ENCODE measurements at places on chromosomes 4 and X.

DNA sequence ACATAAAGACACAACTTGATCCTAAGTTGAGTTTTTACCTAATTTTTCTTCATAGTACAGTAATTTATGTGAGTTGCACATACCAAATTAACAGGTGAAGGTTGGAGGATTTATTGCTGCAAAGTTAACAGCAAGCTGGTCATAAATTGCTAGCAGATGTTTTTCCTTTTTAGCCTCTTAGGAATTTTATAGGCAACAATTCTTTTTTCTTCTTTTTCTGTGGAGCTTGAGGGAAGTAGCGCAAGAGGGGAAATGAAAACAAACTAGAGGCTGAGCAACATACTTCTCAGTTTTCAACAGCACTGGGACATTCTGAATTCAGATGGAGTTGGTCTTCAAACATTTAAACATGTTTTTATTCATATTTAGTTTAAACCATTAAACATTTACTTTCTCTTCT is 63.7 kb upstream of the TLR2 start:
- no peak for DNase-seq

DNA sequence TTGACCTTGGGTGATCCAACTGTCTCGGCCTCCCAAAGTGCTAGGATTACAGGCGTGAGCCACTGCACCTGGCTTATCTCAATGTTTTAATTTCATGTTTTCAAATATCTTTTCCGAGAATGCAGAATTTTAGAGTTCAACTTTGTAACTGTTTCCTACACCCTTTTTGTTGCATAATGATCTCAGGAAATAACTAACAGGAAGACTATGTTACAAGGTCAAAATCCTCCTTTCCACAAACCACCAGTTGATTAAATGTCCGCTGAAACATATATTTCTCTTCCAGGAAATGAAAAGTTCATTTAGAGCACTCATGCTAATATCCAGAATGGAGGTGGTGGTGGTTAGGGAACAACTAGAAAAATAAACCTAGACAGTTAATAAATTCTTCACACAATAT is 377.8 kb downstream of the PPP4R3C start:
- DNase-seq, result no peak

GRCh38 chrX:77977518-77977917 is 8.1 kb upstream of the PGAM4 start:
- DNase-seq, result no peak

DNA sequence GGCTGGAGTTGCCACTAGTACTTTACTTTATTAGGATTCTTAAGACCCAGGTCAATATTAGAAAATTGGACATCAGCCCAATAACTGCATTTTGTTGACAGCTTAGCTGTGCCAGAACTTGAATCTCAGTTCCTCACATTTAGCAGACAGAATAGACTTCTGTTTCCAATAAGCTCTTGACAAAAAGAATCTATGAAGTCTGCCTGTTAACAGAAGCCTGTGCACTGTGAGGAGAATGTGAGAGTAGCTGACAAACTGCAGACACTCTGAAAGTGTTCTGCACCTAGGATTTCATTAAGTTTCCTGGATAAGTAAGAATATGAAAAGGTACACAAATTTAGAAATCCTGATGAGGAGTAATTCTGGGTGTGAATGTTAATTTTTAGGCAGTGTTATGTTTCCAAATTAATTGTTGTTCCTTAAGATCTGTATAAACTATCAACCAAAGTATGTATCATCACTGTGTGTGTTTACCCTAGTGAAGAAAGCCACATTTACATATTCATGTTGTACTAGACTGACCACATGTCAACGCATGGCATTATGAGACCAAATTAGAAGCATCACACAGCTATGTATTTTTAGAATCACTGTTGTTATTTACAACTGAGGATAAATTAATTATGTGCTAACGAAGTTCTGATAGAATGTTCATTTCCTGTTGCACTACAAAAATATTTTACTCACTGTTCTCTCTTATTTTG is 756.4 kb upstream of the IGFBP7 start:
- DNase-seq, result no peak

GRCh38 chr4:176102414-176103063 is 36.9 kb downstream of the WDR17 start:
- no peak for DNase-seq

DNA sequence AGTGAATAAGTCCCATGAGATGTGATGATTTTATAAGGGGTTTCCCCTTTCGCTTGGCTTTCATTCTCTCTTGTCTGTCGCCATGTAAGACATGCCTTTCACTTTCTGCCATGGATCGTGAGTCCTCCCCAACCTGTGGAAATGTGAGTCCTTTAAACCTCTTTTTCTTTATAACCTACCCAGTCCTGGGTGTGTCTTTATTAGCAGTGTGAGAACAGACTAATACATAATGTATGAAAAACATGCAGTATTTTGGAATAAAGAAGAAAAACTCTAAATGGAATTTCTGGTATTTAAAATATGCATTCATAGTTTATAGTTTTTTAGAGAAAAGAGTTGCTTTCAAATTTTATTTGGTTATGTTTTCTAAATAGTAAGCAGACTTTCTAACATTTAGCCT is 360.7 kb downstream of the PCDH7 start:
- no peak for DNase-seq

DNA sequence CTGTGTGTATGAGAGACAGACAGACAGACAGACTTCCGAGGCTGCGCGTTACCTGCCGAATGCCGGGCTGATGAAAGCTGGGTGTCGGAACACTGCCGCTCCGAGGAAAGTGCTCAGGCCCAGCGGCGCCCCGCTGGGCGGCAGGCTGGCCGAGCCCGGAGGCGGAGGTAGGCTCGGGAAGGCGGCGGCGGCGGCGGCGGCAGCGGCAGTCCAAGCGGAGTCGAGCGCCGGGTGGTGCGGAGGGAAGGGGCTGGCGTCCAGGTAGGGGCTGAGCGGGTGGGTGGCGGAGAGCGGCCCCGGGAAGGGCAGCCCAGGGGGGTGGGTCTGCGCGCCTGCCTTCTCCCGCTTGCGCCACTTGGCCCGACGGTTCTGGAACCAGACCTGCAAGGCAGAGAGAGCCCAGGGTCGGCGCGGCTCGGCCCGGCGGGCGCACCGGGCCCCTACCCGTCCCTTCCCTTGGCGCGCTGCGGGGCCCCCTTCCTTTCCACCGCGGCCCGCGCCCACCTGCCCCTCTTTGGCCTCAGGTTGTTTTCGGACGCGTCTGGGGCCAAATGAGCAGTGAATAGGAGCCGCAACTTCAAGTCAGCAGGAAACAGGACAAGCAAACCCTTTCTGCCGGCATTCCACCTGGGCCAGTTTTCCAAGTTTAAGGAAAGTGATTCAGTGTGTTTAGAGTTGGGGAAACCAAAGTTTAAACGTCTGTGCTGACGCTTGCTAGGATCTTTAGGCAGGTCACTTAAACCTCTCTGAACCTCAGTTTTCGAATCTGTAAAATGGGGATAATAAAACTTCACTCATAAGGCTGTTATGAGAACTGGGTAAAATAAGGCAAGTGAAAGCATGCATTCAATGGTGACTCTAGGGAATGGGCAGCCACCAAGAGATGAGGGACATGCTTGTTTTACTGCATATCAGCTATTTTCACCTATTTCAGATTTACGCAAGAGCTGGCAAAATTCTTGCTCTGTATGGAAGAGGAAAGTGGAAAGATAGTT is 8.4 kb downstream of the ARX start:
- DNase-seq, result no peak

GRCh38 chrX:63686878-63687714 is 97.9 kb downstream of the ARHGEF9 start:
- peak; percentile 34 for DNase-seq

- no peak for DNase-seq
Measured at GRCh38 chr4:74447636-74448233, 2.8 kb downstream of the AREG start.

DNA sequence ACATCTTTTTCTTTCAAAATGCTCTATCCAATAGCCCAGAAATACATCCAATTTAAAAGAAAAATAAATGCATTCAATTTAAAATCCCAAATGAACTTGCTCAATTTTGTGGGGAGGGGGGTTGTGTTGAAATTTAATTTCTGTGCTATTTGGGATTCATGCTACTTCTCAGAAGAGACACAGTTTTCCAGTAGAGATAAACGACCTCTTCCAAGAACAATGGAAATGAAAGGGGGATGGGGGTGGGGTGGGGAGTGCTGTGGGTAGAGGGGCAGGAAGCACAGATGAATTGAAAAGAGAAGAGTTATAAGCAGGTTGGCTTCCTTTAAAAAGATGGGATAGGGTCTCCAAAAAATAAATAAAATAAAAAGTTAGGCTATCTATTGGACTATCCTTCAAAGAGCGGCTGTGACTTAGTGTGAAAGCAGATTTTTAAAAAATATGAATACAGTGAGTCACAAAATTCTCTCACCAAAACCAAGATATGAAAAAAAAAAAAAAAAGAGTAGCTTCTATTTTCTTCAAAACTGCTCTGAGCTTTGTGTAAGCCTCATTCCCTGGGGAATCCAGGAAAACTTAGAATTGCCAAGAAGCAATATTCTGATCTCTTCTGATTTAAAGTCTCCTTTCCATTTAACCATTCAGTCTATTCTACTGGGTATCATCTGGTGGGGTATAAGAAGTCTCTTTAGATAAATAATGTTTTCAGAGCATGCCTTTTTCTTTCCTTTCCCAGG is 324.3 kb downstream of the PTTG2 start:
- DNase-seq, result peak; percentile 27

DNA sequence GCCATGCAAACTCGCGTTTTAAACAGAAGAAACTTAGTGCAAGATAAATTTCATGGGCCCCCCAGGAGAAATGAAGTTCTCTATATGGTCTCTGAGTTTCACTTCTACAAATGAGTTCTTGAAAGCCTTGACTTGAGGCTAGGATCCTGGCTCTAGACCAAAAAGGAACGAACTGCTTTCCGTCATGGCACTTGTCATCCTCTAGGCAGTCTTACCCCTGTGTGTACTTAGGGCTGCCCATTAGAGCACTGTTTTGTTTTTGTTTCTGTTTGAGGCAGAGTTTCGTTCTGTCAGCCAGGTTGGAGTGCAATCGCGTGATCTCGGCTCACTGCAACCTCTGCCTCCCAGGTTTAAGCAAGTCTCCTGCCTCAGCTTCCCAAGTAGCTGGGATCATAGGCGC is 29.0 kb downstream of the RNF4 start:
- no peak for DNase-seq

- DNase-seq, result peak; percentile 37
Measured at GRCh38 chr4:128825226-128825625, 15.7 kb downstream of the JADE1 start.

GRCh38 chr4:176339936-176340761 is 20.4 kb downstream of the SPCS3 start:
- DNase-seq, result no peak

GRCh38 chrX:30821116-30821515 is 67.9 kb downstream of the TAB3 start:
- DNase-seq, result no peak

DNA sequence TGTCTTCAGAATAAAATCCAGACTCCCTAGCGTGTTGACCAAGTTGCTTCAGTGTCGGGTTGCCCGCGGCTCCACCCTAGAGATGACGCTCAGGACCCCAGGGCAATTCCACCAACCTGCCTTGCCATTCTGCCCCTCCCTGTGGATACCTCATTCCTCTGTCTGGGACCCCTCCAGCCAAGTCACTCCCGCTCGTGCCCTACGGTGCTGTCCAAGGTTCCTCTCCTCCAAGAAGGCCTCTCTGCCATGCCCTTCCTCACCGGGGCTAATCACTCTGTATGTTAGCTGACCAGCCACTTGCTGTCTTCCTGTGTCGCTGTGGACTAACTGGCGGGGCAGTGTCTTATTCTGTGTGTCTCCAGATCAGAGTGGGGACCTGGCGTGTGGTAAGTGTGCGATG is 46.6 kb downstream of the TENM3 start:
- DNase-seq, result no peak

DNA sequence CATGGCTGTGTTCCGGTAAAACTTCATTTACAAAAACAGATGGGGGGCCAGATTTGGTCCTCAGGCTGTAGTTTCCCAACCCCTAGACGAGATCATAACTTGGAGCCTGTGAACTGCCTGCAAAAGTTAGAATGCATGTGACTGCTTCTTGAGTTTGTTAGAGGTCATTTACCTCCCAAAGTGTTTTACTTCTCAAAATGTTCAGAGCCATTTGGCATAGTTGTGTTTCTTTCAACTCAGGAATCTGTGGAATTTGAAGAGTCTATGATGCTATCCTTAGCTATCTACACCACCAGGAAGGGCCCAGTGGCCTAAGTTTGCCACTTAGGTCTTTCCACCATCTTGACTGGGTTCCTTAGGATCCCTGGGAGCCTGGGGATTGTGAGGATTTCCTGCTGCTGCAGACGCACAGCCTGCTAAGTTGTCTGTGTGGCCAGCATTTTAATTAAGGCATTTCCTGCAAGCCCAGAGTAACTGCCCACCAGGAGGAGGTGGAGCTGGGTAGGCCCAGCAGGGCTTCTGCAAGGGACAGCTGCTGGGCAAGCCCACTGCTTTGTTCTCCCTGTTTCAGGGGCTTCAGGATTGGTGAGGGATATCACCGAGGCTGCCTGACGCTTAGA is 53.1 kb downstream of the CCNI start:
- no peak for DNase-seq

DNA sequence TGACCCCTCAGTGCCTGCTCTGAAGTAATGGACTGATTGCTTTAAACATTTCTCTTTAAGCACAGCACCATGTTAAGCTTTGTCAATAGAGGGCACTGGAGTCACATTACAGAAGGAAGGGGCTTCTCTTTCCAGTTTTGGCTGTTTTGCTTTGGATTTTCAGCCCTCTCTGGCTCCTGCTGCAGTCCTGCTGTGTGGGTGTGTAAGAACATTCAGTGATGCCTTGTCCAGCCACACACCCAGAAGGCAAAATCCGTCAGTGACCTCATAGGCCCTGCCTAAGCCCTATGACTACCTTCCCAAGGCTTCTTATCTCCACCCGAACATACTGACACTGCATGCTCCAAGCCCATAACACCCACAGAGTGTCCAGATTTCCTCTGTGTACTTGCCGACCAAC is 215.3 kb upstream of the CTSO start:
- peak; percentile 11 for DNase-seq

DNA sequence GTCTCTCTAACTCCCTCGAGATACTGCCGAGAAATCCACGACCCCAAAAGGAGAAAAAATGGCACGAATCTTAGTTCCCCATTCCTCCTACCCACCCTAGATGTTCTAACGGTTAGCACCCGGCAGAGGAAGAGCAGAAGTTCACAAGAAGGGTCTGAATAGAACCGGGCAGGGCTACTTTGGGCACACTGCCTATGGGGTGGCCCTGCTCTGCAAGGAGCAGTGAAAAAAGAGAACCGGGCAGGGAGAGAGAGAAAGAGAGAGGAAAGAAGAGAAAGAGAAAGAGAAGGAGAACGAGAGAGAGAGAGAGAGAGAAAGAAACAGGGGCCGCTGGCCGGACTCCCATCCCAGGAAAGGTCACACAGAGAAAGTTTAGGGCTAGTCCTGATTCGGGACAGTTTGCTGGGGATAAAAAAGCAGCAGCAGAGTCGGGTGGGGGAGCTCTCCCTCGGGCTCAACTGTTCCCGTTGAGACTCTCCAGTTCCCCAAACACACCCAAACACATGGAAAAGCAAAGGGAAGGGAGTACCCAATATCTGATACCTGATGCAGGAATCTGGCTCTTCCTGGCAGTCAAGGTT is 468 bp downstream of the GLA start:
- no peak for DNase-seq

GRCh38 chrX:106608016-106608415 is 3.8 kb upstream of the RADX start:
- no peak for DNase-seq

- DNase-seq, result no peak
Measured at GRCh38 chrX:134371133-134371532, 88.8 kb upstream of the HPRT1 start.

Data from hematopoietic multipotent progenitor cell treated with erythropoietin and hydrocortisone succinate and interleukin-3 and kit ligand, for 8 days (in vitro differentiated cells).